Fibroblast of the aortic adventitia (primary cell): ENCODE measurements at places on chromosomes 2 and 18.

DNA sequence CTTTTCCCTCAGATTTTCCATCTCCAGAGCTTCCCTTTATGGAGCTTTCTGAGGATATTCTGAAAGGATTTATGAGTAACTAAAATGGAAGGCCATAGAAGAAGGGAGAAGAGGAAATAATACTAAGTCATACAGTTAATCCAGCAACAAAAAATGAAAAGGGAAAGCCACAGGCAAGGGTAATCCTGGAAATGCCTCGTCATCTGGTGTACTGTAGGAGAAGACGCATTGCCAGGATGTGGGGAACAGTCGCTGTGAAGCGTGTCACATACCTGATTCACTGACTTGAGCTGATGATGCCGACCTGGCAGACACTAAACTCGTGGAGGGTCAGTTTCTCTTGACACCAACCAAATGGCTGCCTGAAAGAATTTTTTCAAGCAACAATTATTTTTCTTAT, 34.7 kb upstream of the ALPP start:
- no peak for DNase-seq

- DNase-seq = no peak
These were observed 1.4 kb downstream of the DNMT3A start for GRCh38 chr2:25340181-25340921.

DNA sequence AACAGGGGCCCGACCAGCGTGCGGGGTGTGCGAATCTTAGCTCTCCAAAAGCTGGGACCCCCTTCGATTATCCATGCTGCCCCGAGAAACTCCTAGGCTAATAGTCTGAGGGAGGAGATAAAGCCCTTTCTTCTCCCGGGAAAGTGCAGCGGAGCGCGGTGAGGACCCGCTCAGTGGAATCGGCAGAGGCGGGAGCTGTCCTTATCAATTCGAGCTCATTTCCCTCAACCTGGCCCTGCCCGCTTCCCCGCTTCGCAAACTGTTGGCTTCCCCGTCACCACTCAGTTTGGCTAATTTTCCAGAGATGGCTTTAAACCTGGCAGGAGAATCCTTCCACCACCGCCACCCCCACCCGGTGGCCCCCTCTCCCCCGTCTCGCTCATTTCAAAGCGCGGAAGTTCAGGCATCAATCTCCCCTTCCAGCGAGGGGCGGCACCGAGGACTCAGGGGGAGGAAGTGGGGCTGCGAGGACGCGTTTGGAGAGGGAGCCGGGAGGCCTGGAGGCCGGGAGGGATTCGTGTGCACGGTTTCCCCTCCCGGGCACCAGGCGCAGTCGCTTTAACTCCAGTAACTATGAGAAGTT, 1.6 kb downstream of the KLHL14 start:
- DNase-seq = no peak

- DNase-seq = no peak
These were observed 9.4 kb downstream of the NEU2 start for GRCh38 chr2:233041722-233042323.

- DNase-seq = no peak
These were observed 222.3 kb upstream of the MGAT5 start for GRCh38 chr2:134031539-134031938.

- DNase-seq = no peak
These were observed 48.0 kb downstream of the KCNIP3 start for GRCh38 chr2:95345081-95345562.

- peak; percentile 79 for DNase-seq
These were observed 61.4 kb downstream of the TGOLN2 start for GRCh38 chr2:85266146-85267041.

DNA sequence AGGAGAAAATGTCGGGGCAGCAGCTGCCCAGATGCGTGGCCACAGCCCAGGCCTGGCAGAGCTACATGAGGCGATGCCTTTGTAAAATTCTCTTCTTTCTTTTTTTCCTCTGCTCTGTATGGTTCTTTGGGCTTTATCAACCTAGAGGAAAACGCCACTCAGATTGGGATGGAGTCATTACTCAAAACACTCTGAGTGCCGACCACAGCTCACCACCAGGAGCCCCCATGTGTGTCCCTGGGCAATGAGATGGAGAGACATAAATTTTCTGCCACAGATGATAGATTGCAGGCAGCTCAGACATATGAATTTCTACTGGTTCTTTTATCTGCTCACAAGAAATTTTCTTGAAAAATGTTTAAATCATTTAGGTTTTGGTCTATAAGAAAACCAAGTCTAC, 56.0 kb downstream of the PARD6G start:
- no peak for DNase-seq

GRCh38 chr2:107374249-107374648, 452.4 kb upstream of the RGPD4 start:
- DNase-seq = no peak

- no peak for DNase-seq
These were observed 17.0 kb upstream of the GPR17 start for GRCh38 chr2:127628767-127629614.

GRCh38 chr2:168295051-168295450, 47.7 kb upstream of the STK39 start:
- DNase-seq = no peak

- no peak for DNase-seq
These were observed 300.4 kb upstream of the KCNH7 start for GRCh38 chr2:163138947-163139346.

- no peak for DNase-seq
These were observed 128.7 kb downstream of the XIRP2 start for GRCh38 chr2:167017021-167017420.

GRCh38 chr18:22408059-22408458, 9.7 kb downstream of the CTAGE1 start:
- DNase-seq = no peak

GRCh38 chr2:10329880-10330699, 27.4 kb downstream of the HPCAL1 start:
- DNase-seq = peak; percentile 37

DNA sequence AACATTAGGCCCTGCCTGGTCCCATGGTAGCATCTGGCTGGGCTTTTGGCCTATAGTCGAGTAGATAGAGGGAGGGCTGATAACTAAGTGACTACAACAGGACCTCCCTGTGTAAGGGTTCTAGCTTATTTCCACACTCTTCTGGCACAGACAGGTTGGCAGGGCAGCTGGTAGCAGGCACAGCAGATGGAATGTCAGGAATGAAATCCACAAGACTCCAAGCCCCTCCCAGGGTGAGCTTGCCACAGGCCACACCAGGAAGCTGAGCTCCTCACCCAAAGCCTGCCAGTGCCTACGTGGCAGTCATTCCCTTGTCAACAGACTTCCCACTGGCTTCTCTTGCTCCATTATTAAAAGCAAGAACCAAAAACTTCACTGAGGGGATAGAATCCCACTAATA, 20.7 kb upstream of the C1QL2 start:
- DNase-seq = peak; percentile 33

GRCh38 chr2:19419211-19419880, 60.9 kb upstream of the OSR1 start:
- DNase-seq = no peak

DNA sequence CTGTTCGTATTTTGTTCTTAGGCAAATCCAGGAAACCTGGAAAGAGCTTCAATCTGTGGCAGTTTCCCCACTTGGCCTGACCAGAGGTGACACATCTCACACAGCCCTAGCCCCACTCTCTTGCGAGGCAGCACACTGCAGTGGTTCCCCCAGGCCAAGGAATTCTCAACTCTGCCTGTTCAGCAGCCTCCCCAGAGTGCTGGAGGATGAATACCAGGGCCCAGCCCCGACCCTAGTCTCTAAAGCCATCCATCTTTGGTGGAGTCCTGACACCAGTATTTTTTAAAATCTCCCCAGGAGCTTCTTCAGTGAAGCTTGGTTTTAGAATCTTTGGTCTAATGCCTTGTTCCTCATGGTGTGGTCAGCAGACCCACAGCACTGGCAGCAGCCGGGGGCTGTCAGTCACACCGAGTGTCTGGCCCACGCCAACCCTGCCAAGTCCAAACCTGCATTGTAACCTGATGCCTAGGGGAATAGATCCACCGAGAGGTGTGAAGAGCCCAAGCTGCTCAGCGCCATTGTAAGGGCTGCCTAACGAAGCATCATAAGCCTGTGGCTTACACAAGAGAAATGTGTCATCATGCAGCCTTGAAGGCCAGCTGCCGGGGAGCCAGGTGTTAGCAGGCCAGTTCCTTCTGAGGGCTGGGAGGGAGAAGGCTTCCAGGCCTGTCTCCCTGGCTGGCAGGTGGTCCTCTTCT, 428.7 kb upstream of the ID2 start:
- no peak for DNase-seq

DNA sequence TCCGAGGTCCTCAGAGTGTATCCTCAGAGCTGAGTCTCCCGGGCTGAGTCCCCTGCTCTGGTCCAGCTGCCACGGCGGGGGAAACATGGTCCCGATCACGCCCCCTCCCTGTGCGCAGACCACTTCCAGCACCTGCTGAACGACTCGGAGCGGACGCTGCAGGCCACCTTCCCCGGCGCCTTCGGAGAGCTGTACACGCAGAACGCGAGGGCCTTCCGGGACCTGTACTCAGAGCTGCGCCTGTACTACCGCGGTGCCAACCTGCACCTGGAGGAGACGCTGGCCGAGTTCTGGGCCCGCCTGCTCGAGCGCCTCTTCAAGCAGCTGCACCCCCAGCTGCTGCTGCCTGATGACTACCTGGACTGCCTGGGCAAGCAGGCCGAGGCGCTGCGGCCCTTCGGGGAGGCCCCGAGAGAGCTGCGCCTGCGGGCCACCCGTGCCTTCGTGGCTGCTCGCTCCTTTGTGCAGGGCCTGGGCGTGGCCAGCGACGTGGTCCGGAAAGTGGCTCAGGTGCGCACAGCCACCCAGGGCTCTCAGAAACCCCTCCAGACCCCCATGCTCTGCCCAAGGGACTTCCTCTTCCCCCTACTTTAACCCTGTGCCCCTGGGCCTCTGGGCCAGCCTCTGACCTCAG, 26.7 kb downstream of the GPC1 start:
- no peak for DNase-seq

- no peak for DNase-seq
These were observed 261.8 kb upstream of the NRXN1 start for GRCh38 chr2:51293566-51294200.

DNA sequence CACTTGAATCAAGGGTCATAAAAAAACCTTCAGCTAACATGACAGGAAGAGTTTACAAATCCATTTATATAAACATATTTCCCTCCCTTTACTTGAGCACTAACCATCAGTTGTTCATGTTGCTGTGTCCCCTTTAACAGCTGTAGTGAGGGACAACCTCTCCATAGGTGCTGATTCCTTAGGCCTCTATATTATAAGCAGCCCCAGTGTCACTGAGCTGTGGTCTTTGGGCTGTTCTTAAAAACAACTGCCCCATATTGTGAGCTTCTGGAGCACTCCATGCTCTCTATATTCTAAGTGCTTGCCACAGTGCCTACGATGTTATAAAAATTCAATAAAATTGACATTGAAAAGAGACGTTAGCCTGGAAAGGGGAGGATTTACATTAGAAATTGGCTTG, 175.3 kb downstream of the ZNF385B start:
- no peak for DNase-seq

- DNase-seq = no peak
These were observed 64.7 kb upstream of the HAAO start for GRCh38 chr2:42856891-42857632.

DNA sequence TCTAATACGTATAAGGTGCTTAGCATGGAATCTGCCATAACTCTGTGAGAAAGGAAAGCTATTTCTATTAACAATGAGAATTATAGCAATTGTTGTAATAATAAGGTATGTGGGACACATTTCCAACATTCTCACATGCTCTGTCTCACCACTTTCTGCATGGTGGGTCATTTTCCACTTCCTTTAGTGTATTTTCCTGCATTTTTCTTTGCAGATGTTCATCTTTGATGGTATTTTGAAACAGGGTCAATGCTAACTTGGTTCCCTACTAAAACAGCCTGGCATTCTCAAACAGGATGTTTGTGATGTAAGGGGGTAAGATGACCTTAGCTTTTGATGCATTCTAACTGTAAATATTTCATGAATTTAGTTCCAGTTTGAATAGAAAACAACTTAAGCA, 54.7 kb downstream of the MYO1B start:
- DNase-seq = no peak

- no peak for DNase-seq
These were observed at the start of gene GAL3ST2 for GRCh38 chr2:241776336-241777169. TSS of gene GAL3ST2 (plus strand) at chr2:241776822. CDS start at chr2:241776956, 134 bp downstream.

GRCh38 chr2:63436488-63436887, 151.8 kb downstream of the WDPCP start:
- DNase-seq = no peak

- no peak for DNase-seq
These were observed 502.2 kb upstream of the NRXN1 start for GRCh38 chr2:51534166-51534565.

DNA sequence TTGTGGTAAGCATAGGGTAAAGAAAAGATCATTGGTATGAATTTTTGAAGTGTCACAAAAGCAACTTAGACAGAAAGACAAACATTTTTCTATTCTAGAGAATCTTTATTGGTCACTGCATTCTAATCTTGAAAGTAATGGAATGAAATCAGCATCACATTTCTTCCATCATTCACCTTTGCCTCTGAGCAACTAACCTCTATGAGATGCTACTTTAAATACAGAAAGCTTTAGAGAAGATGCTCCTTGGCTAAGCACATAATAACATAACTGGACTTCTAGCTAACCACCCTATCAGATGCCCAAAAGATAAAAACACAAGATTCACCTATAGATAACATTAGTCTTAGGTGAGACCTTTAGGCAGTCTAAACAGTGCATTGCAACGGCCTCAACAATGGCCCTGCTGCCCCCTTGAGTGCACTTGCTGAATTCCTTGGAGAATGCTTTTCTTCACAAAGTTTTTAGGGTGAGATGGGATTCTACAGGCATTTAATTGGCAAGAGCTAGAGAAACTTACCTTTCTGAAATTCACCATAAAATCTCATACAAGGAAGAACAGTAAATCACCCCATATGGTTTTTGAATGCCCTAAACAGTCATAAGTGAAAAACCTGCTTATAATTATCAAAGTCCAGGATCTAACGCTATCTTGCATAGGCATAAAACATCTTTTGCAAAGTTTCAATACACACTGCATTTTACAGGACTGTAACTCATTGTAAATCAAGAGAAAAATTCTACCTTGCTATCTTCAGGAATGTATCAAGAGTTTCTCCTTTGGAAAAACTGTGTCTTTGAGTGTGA, 791.3 kb upstream of the CHAC2 start:
- DNase-seq = peak; percentile 38

GRCh38 chr2:237497838-237498186, 10.8 kb downstream of the MLPH start:
- peak; percentile 42 for DNase-seq

GRCh38 chr2:10145519-10146357, 23.2 kb downstream of the RRM2 start:
- DNase-seq = no peak

DNA sequence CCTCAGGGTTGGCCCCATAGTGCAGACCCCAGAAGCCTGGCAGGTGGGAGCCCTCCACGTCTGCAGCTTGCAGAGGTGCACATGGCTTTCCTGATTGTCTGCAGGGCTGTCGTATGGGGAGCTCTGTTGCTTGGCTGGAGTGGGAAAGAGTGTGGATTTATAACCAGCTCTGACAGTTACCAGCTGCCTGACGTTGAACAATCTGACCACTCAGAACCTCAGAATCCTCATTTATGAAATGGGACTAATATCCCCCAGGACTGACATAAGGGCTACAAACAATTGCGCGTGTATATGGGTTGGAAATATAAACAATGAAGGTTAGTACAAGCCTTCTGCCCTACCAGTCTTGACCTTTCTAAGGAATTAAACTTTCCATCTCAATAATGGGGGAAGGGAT, 13.9 kb upstream of the PXDN start:
- no peak for DNase-seq

GRCh38 chr2:64133828-64134227, 10.4 kb downstream of the PELI1 start:
- DNase-seq = peak; percentile 43

- peak; percentile 38 for DNase-seq
These were observed 6.6 kb upstream of the CYP27C1 start for GRCh38 chr2:127226520-127227263.
